ENCODE measurements at places on chromosomes 7 and 10.

GRCh38 chr10:35639021-35639727 lies 2.9 kb downstream of the FZD8 start:
- no peak for DNase-seq

DNA sequence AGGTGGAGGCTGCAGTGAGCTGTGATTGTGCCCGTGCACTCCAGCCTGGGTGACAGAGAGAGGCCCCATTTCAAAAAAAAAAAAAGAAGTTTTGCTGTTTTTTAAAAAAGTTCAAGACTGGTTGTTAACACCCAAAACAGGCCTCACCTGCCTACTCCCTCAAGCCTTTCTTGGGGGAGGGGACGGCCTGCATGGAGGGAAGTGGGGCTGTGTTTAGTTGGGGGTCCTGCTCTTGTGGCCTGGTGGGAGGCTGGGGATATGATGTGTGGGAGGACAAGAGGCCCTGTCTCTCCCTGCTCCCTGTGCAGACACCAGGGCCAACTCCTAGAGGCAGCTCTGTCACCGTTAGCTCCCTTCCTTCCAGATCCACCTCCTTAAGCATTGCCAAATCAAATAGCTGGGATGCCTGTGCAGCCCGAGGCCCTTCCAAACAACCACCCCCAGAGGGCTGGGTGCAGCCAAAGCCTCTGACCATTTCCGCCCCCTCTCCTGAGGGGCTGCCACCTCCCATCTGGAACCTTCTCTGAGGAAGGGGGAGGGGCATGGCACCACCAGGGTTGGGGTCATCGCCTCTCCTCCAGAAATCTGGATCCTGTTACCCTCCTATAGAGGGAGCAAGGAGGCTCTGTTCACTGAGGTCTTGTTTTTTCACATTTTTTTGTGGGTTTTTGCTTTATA lies 32.9 kb upstream of the ANKRD2 start:
- peak; percentile 71 for DNase-seq

DNA sequence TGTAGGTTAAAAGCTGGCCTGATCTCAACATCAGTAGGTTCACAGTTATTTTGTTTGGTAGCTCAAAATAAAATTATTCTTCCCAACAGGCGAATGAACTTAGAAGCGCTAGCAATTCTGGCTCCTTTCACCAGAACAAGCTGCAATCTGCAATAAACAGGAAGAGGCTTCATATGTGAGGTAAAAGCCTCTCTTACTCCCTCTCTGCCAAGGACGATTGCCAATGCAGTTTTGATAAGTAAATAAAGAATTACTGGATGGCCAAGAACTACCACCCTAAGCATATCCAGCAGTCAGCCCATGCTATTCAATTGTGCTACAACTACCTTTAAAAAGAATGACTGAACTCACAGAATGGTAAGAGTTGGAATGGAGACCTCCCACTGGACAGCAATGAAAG lies 150.0 kb upstream of the LAMB4 start:
- DNase-seq: no peak

DNA sequence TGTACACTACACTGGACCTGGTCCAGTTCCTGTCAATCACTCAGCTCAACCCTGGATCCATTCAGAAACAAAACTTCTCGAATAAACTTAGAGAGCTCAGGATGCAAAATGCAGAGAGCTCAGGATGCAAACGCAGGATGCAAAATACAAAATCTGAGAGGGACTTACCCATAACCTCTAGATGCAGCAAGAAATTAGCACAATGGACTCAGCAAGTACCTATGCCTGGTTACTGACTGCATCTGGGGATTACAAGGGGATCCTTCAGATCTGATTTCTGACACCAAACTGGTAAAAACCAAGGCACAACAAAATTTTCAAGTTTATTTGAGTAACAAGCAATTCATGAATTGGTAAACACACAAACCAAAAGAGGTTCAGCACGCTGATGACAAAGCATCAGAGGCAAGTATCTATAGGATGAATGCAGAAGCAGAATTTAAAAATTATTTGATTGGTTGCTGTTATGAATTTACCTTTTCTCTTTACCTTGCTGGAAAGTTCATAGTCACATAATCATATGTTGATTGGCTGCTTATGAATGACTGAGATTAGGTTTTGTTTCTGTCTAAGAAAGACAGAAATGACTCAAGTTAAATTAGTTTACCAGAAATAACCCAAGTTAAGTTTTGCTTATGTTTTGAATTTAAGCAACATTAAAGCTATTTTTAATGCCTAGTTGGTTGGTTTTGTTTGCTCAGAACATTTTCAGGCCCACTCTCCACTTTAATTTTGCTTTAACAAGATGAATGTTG lies 11.4 kb downstream of the GIMAP6 start:
- no peak for DNase-seq

GRCh38 chr7:146175716-146176115 lies 59.1 kb downstream of the CNTNAP2 start:
- DNase-seq: no peak

DNA sequence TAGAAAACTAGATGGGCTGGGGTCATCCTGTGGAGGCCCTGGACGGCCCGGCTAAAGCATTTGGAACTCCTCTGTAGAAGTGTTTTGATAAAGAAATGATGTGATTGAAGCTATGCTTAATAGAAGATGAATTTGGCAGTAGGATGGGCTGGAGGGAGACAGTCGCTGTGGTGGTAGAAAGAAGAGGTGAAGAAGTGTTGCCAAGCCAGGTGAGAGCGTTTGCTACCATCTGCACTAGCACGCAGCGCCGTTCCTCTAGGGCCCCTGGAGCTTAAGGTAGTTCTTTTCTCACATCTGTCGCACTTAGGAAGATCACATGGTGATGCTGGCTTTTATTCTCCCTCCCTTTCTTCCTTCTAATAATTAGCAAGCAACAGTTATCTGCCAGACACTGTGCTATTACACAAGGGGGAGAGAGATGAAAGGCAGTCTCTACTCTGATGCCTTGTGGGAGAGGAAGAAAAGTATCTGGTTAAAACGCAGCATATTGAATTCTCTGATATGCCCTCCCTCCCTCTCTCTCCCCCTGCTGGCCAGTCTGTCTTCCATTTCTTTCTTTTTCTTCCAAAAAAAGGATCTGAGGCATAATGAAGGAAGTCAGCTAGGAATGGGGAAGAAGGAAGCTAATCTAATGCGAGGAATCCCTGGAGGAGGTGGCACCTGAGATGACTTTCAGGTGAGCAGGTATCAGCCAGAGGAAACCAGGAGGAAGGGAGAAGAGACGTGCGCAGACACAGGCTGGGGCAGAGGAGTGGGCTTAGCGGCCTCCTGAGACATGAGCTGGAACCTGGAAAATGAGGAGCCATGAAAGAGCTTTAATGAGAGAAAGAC lies 162.3 kb upstream of the KLF14 start:
- no peak for DNase-seq

Measured in right atrium auricular region (tissue), 2 donors.